ENCODE measurements at places on chromosomes 2 and 18.

DNA sequence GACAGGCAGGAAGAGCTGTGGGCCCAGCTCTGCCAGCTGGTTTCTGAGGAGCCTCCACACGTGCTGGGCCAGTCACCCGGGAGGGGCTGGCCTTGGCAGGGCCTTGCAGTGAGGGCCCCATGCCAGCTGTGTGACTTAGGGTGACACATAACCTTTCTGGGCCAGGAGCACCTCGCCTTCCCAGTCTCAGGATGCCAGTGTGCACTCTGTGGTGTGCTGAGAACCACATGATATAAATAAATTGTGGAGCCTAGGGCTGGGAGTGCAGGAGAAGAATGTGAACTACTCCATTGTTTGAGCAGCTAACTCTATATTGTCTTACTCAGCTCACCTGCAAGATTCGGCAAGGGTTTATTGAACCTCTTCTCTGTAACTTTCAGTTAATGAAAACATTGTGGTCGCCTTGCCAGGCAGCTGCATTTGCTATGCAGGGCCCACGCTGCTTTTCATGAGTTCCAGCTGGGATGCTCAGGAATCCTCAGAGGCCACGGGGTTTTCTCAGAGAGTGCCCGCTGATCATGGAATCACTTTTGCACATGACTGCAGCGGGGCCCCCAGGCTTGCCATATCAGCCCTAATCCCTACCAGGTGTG is 222.3 kb downstream of the SH3RF3 start:
- peak; percentile 33 for DNase-seq
- H3K4me1 ChIP-seq, result peaks cover 24% of the 10 kb centered on the region
- no peak overlapping the region for H3K4me3 ChIP-seq
- H3K36me3 ChIP-seq, result no peaks in the 10 kb centered on the region
- H3K27ac ChIP-seq, result no peak overlapping the region

DNA sequence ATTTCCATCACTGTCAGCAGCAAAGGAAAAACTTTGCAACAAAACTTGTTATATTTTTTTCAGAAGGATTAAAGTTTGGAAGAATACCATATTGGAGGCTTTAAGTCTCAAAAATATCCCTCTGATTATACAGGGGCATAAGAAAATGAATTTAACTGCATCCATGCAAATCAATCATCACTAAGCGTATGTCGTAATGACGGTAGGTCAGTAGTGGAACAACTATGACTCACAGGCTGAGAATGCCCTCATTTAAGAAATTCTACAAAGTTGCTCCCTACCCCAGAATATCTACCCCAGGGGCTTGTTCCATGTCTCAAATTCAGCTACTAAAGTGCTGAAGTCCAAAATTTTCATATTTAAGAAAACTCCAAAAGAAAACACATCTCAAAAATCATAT is 12.5 kb upstream of the NAB1 start:
- no peak overlapping the region for H3K27ac ChIP-seq
- no peak overlapping the region for H3K4me3 ChIP-seq
- peaks cover 17% of the 10 kb centered on the region for H3K4me1 ChIP-seq
- H3K36me3 ChIP-seq, result no peaks in the 10 kb centered on the region
- DNase-seq, result no peak

DNA sequence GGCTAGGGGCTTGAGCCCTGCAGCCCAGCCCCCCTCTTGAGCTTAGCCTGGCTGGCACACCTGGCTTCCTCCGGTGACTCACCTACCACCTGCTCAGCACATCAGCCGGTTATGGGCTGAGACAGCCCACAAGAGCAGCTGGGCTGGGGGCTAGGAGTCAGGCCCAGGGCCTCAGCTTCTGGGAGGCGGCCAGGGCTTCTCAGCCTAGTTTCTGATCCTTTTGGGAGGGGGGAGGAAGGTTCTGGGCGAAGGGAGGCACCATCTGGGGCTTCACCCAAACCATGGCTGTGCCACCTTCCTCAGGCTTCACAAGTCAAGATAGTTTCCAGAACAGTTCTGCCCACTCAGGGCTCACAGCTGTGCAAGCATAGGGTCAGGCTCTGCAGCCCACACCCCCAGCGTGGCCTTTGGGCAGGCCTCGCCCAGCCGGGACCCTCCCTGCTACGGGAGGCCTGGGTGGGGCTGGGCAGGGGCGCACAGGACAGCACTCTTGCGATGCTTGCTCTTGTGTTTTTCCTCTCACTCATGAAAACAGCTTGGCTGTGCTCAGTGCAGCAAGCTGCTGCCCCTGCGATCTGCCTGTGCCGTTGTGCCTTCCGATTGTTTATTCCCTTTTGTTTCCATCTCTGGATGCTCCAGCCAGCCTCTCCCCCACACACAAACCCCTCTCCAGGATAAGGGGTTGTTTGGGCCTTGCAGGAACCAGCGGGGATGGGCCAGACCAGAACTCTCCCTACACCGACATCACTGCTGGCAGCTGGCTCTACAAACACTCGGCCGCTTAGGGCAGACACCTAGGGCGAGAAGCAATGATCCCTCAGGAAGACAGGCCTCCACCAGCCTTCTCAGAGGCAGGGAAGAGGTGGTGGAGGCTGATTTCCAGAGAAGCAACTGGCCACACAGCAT is 26.1 kb upstream of the SEMA4C start:
- no peak overlapping the region for H3K27ac ChIP-seq
- peak; percentile 59 for DNase-seq
- no peaks in the 10 kb centered on the region for H3K4me1 ChIP-seq
- H3K36me3 ChIP-seq, result no peaks in the 10 kb centered on the region
- H3K4me3 ChIP-seq, result no peak overlapping the region
- no peaks in the 10 kb centered on the region for H3K27me3 ChIP-seq

DNA sequence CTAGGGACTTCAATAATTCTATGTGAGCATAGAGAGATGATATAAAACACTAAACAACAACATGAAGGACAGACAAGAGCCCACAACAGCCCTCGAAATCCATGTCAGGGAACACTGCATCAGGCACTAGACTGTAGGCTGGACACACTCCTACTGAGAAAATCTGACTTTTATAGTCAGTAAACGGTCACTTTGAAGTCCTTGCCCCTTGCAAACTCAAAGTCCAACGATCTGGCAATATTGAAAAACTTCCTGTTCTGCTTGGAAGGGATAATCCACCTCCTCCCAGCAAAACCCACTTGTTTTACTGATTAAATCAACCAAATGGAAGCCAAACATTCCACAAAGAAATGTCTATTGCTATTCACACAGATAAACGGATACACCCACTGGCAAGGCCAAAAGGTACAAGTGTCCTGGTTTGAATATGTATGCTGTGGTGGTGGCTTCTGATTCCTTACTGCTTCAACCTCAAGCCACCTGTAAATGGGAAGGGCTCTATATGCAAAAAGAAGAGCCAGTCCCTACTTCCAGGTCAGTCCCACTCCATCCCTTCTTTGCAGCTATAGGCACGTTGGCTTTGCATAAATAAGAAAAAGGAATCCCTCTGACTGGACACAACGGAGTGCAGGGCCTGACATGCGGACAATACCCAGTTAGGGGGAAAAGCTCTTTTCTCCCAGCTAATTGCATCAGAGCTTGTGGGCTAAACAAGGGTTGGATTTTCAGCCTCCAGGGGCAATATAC is 56.6 kb downstream of the STK39 start:
- no peak overlapping the region for H3K4me3 ChIP-seq
- H3K4me1 ChIP-seq, result peaks cover 11% of the 10 kb centered on the region
- no peak overlapping the region for H3K27ac ChIP-seq
- H3K36me3 ChIP-seq, result no peaks in the 10 kb centered on the region

DNA sequence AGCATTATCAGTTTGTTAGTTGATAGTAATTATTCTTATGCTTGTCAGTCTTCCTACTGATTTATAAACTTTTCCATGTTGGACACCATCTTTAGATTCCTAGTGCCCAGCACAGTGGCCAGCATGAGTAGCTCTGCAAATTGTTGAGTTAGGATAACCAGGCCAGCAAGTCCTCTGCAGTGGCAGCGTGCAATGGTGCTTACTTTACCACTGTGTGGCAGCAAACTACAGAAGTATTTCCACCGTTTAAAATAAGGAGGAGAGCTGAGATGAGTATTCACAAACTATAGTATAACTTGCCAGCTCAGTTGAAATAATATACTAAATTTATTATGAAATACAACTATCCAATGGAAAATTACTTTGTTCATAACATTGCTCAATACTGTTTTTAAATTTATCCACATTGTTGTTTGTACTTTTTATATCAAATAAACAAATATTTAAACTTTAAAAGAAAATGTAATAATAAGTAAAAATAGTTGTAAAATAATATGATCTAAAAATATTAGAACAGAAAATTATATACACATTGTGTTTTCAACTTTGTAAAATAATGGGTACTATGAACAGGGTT is 9.3 kb upstream of the THADA start:
- no peak for DNase-seq
- no peak overlapping the region for H3K4me3 ChIP-seq
- no peaks in the 10 kb centered on the region for H3K27me3 ChIP-seq
- no peak overlapping the region for H3K27ac ChIP-seq
- H3K36me3 ChIP-seq, result no peaks in the 10 kb centered on the region
- no peaks in the 10 kb centered on the region for H3K4me1 ChIP-seq

DNA sequence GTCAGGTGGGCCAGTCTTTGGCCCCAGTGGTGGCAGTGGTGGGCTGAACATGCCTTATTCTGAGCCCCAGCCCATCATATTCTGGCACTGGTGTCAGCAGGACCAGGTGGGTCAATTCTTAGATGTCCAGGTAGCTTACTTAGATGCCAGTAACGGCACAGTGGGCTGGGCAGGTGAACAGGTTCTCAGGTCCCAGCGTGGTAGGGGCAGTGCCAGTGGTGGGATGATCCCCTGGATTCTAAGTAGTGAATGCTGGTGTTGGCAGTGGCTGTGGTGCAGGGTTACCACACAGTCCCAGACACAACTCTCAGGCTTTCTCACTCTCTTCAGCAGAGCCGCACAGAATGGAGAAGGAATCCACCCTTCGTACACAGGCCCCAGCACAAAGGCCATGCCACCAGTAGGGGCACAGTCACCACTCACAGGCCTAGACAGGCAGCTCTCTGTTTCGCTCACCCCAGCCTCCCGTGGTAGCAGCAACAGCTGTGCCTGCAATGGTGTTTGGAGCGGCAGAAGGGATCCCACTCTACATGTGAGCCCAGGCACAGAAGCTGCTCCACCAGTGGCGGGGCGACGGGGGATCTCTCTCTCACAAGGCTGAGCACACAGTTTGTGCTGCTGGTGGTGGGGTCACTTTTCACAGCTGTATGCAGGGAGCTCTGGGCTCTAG is 97.3 kb downstream of the ANKRD12 start:
- H3K4me3 ChIP-seq, result no peak overlapping the region
- H3K27me3 ChIP-seq, result no peaks in the 10 kb centered on the region
- no peaks in the 10 kb centered on the region for H3K4me1 ChIP-seq
- no peak overlapping the region for H3K27ac ChIP-seq

DNA sequence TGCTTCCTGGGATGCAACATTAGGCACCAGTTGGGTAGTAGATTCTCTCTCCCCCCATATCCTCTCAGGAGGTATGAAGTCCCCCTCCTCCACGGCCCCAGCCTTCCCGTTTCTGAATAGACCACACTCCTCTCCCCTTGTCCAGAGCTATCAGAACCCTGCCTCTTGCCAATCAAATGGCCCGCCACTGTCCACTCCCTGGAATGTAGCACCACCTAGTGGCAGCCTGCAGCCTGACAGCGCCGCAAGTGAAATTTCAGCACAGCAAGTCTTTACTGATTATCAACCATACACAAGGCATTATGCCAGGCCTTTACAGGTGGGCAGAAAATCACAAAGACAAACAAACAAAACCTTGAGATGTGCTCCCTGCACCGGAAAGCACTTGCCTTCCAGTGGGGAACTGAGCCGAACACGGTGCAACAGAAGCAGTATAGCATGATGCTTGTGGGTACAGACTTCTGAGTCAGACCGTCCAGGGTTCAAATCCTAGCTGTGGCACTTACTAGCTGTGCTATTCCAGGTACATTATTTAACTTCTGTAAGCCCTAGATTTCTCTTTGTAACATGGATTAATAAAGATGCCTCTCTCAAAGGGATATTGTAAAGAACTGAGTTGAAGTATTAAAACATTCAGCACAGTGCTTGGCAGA is 174.0 kb downstream of the SMAD2 start:
- H3K27me3 ChIP-seq, result no peaks in the 10 kb centered on the region
- peak; percentile 74 for DNase-seq
- H3K27ac ChIP-seq, result no peak overlapping the region
- H3K4me1 ChIP-seq, result no peaks in the 10 kb centered on the region
- no peak overlapping the region for H3K4me3 ChIP-seq

- no peaks in the 10 kb centered on the region for H3K36me3 ChIP-seq
- no peak overlapping the region for H3K27ac ChIP-seq
- DNase-seq, result peak; percentile 55
- no peaks in the 10 kb centered on the region for H3K4me1 ChIP-seq
These were observed 59.0 kb upstream of the ZNF532 start for GRCh38 chr18:58805467-58806187.

- H3K27me3 ChIP-seq, result no peaks in the 10 kb centered on the region
- H3K27ac ChIP-seq, result no peak overlapping the region
- H3K36me3 ChIP-seq, result no peaks in the 10 kb centered on the region
- H3K4me3 ChIP-seq, result no peak overlapping the region
- DNase-seq, result no peak
- H3K4me1 ChIP-seq, result no peaks in the 10 kb centered on the region
These were observed 154.6 kb downstream of the INO80D start for GRCh38 chr2:205931388-205931787.

DNA sequence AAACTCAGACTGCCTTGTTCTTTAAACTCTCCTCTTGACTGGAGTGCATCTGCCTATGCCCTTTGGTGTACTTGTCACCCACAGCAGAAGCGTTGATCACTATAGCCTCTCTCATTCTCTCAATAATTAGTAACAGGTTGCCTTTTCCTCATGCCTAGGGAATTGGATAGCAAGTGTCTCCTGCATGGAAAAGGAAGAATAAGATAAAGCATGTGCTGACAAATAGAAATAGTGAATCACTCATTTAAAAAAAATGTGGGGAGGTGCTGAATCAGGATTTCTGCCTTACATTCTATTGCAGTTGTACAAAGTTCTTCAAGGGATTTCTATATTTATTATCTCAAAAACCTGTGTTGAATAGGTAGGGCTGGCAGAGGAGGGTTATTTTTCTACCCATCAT is 323.0 kb downstream of the TXNL1 start:
- no peaks in the 10 kb centered on the region for H3K27me3 ChIP-seq
- H3K4me1 ChIP-seq, result no peaks in the 10 kb centered on the region
- no peaks in the 10 kb centered on the region for H3K36me3 ChIP-seq
- no peak overlapping the region for H3K27ac ChIP-seq
- no peak overlapping the region for H3K4me3 ChIP-seq

DNA sequence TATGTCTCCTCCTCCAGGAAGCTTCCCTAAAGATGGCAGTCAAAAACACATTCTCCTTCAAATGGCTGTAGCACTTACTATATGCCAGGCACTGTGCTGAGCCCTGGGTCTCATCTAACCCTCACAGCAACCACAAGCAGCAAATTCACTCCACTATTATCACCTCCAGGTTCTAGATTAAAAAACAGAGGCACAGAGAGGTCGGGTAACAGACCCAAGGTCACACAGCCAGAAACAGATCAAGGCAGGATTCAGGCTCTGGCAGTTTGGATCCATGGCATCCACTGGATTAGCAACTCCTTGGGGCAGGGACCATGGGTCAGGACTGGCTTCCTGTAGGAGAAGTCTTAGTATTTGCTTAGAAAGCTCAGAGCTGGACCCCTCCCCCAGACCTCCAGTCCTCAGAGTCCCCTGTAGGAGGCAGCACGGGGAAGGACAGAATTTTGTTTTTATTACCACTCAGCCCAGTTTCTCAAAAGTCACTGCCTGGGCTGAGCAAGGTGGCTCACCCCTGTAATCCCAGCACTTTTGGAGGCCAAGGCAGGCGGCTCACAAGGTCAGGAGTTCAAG is 34.4 kb downstream of the ZFP36L2 start:
- no peaks in the 10 kb centered on the region for H3K36me3 ChIP-seq
- H3K4me3 ChIP-seq, result no peak overlapping the region
- no peak overlapping the region for H3K27ac ChIP-seq
- H3K27me3 ChIP-seq, result no peaks in the 10 kb centered on the region
- peaks cover 9% of the 10 kb centered on the region for H3K4me1 ChIP-seq

GRCh38 chr2:148909114-148909513 is 34.1 kb downstream of the KIF5C start:
- no peak overlapping the region for H3K4me3 ChIP-seq
- DNase-seq, result no peak
- H3K27me3 ChIP-seq, result no peaks in the 10 kb centered on the region
- no peaks in the 10 kb centered on the region for H3K36me3 ChIP-seq

Measured in kidney (tissue), 22 donors.